Endothelial cell of umbilical vein (primary cell): ENCODE measurements at places on chromosomes 7 and 10. TPM values are rescaled to one million over a fixed set of nuclear protein-coding genes. Genes with fewer than 3 reads are reported as not detected.

- peaks cover 19% of the 10 kb centered on the region for H3K36me3 ChIP-seq
- no peaks in the 10 kb centered on the region for H3K27me3 ChIP-seq
- peaks cover 25% of the 10 kb centered on the region for H3K4me1 ChIP-seq
- H3K4me3 ChIP-seq: no peak overlapping the region
- peak; percentile 95 for DNase-seq
- H3K27ac ChIP-seq: peak overlapping the region; percentile 40
These were observed 120.5 kb downstream of the GALNT11 start for GRCh38 chr7:152145853-152146466.

DNA sequence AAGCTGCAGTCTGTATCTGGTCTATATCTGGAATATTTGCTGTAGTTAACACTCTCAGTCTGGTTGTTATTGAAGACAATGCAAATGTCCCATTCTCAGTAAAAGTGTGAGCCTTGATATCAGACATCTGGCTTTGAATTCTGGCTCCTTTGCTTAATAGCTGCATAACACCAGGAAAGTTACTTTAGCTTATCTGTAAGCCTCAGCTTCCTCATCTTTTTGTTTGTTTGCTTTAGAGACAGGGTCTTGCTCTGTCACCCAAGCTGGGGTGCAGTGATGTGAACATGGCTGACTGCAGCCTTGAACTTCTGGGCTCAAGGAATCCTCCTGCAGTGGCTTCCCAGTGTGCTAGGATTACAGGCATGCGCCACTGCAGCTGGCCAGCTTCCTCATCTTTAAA, 41.3 kb downstream of the CNNM2 start:
- no peaks in the 10 kb centered on the region for H3K27me3 ChIP-seq
- DNase-seq: no peak
- H3K4me3 ChIP-seq: no peak overlapping the region
- peaks cover 2% of the 10 kb centered on the region for H3K4me1 ChIP-seq
- H3K27ac ChIP-seq: no peak overlapping the region

DNA sequence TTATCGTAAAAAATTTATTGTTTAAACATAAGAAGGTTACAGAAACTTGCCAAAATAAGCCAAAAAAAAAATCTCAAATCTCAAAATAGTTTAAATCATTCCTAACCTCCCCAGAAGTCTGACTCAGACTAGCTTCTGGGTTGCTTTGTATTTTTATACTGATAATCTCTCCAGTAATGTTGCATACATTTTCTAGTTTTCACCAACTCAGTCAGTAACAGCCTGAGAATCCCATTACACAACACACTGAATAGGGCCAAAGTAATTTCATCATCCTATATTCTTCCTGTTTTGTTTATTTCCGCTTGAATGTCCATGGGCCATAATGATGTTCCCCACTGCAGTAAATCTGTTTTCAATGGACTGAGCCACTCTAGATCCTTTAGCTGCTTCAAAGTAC, 478.5 kb downstream of the GPAM start:
- H3K4me3 ChIP-seq: no peak overlapping the region
- H3K4me1 ChIP-seq: no peaks in the 10 kb centered on the region
- no peak overlapping the region for H3K27ac ChIP-seq
- H3K36me3 ChIP-seq: no peaks in the 10 kb centered on the region

DNA sequence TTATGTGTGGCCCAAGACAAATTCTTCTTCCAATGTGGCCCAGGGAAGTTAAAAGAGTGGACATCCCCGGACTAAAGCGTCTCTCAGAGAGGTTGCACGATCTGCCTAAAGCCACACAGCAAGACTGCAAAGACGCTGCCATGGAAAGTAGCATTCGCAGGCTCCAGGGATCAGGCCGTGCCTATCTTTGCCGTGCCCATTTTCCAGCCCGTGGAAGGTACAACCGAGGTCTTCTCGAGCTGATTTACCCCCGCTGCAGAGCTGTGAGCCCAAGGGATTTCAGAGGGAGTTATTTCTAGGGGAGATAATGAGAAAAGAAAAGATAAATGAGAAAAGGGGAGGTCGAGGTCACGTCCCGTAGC, 1.0 kb upstream of the NYAP1 start:
- no peak for DNase-seq
- H3K4me1 ChIP-seq: peaks cover 15% of the 10 kb centered on the region

The PSMA2 gene
- total RNA-seq: 110 and 118 TPM in 2 replicates
